ENCODE measurements at places on chromosomes 6 and 20.

- DNase-seq: no peak
Observed at GRCh38 chr6:89353702-89354392, 1.3 kb upstream of the UBE2J1 start.

- DNase-seq: peak; percentile 72
Observed at GRCh38 chr20:51220293-51220706, 197.4 kb upstream of the KCNG1 start.

- DNase-seq: no peak
Observed at GRCh38 chr6:113140721-113141120, 716.4 kb upstream of the MARCKS start.

DNA sequence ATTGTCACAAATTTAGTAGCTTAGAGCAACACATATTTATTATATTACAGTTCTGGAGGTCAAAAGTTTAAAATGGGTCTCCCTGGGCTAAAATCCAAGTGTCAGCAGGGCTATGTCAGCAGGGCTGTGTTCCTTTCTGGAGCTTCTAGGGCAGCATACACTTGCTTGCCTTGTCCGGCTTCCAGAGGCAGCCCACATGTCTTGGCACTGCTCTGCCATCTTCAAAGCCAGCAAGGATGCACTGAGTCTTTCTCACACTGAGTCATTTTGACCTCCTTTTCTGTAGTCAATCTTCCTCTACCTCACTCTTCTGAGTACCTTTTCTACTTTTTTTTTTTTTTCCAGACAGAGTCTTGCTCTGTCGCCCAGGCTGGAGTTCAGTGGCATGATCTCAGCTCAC is 39.0 kb downstream of the ADGRF4 start:
- no peak for DNase-seq

DNA sequence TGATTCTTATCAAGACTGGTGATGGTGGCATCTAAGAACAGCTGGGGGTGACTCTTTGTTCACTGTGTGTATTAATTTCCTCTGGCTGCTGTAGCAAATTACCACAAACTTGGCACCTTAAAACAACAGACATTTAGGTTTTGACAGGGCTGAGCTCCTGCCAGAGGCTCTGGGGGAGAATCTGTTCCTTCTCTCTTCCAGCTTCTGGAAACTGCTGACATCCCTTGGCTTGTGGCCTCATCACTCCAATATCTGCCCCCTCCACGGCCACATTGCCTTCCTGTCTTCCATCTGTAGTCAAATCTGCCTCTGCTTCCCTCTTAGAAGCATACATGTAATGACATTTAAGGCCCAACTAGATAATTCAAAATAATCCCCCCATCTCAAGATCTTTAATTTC is 274.9 kb downstream of the PRL start:
- DNase-seq: no peak

DNA sequence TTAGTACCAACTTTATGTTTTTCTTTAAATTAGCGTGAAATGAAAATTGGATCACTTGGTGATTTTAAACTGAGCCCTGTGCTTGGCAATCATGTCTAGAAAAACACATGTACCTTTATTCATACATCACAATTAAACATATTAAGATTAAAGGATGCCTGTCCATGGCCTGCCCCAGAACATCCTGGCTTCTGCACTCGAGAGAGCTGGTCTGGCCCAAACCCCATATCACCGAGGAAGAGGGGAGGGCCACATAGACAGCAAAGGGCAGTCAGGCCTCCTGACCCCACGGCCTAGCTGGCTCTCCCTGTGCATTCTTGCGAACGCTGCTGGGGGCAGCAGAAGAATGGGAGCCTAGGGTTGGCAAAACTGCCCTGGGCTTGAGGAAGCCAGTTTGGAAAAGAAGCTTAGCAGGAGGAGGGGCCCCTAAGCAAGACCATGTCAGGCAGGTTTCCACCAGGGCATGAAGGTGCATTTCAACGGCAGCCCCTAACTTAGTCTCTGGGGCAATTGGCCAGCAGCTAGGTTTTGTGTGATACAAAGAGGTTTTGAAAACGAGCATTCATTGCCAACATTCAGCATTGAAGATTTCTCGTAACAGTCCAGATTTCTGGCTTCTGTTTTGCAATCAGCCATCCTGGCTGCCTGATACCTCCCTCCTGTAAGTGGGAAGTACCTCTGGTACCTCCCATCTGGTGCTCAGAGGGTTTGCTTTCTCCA is 8.6 kb downstream of the BPIFB3 start:
- DNase-seq: no peak

DNA sequence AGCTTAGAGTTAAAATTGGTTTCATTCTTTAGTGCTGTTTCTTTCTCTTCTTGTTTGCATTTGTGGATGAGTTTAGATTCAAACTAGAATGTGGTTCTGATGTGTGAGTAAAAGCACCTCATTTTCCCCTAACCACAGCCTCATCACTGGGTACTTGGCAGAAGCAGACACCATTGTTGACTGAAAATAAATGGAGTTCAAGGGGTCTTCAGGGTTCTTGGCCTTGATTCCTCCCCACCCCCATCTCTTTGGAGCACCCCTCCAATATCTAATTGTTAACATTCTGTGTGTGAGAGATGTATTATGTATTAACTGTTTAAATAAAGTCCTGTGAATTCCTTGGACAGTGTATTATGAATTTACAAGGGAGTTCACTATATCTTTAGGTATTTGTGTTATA is 59.6 kb downstream of the JARID2 start:
- no peak for DNase-seq

All from activated CD4-positive, alpha-beta T cell treated with anti-CD3 and anti-CD28 coated beads, Interleukin-2, amount 50 U/mL, for 48 hours (primary cell).